ENCODE measurements at places on chromosomes 13 and 19.
A peak's percentile ranks its signal among the peaks of the same experiment; 100 is the strongest.

- no peak for DNase-seq
These were observed 2.3 kb downstream of the DDX39A start for GRCh38 chr19:14416817-14417231.

DNA sequence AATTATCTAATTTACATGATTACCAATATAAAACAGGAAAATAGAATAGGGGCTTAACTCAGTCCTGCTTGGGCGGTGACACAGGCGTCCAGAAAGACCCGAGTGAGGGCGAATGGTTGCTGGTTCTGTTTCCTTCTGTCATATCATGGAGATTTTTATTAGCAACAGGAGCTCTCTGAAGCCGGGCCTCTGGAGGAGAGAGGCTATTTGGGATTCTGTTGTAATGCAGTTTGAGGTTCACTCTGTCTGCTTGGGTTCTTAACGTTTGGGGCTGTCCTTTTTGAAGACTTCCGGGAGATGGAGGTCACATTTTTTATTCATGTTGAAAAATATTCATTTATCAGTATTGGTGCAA lies 115.7 kb upstream of the ZNF536 start:
- no peak for DNase-seq

- no peak for DNase-seq
These were observed 52.3 kb downstream of the PTPRS start for GRCh38 chr19:5288347-5288739.

GRCh38 chr13:35479038-35479492 lies 2.6 kb upstream of the MAB21L1 start:
- DNase-seq: no peak

DNA sequence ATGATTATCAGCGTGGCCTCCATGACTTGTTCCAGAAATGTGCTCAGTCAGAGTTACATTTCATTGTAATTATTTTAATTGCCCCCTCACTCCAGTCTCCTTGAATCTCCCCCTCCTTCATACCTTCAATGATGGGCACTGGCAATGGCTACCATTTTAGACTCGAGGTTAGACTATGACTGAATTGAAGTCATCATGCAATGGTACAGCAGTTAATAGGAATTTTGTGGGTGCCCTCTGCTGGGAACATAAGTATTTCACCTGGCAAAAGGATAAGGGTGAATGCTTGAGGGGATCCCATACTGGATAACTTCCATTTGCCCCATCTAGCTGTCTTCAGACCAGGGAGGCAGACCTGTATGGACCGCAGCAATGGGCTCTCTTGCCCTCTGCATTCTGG lies 32.2 kb upstream of the USP12 start:
- DNase-seq: no peak

DNA sequence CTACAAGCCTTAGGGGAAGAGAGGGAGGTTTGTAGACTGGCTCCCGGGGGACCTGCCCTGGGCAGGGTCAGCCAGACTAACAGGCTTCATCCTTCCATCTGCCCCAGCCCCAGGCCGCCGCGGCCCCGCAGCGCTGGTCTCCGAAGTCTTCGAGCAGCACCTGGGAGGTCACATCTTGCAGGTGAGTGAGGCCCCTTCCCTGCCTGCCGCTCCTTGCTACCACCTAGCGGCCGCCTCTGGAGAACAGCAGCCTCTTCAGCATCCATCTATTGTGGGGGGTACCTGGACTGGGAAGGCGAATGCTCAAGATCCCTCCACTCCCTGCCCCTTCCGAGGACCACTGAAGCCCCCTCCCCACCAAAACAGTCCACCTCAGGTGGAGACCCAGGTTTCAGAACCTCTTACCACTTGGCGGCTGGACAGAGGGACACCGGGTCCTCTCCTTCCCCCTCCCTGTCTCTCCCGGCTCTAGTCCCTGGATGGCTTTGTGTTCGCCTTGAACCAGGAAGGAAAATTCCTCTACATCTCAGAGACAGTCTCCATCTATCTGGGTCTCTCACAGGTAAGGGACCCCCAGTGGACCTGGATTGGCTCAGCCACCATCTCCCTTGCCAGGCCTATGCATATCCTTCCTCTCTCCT lies 12.7 kb downstream of the NPAS1 start:
- peak; percentile 46 for DNase-seq

DNA sequence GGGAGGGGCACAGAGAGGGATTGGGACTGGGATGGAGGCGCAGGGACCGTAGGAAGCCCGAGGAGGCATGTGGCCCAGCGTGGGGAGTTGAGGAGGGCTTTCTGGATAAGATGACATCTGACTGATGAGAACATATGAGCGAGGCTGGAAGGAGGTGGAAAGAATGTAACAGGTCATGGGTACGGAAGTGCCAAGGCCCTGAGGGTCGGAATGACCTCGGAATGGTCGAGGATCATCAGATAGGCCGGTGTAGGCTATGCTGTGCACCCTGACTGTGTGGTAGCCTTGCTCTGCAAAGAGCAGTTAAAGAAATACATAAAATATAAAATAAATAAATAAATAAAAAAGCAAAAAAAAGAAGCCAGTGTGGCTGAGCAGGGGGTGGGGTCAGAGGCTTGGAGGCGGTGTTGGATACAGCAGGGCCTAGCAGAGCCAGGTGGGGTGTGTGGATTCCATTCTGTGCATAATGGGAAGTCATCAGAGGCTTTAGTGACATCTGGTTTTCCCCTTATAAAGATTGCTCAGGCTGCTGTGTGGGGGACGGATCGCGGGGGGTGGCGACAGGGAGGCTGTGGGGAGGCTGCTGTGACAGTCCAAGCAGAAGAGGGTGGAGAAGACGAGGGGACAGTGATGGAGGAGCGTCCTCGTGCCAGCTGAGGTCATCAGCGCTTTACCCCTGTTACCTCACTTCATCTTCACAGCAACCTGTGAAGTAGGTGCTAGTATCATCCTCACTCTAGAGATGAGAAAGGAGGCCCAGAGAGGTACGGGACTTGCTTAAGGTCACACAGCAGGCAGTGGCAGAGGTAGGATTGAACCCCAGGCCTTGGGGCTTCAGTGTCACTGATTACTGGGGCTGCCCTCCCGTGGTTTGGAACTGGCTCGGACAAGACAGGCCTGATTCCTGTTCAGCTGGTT lies 5.0 kb downstream of the PAK4 start:
- no peak for DNase-seq

- no peak for DNase-seq
These were observed 389.2 kb downstream of the EFNB2 start for GRCh38 chr13:106145997-106146864.

GRCh38 chr13:77479326-77479725 lies 56.2 kb upstream of the SCEL start:
- DNase-seq: no peak

DNA sequence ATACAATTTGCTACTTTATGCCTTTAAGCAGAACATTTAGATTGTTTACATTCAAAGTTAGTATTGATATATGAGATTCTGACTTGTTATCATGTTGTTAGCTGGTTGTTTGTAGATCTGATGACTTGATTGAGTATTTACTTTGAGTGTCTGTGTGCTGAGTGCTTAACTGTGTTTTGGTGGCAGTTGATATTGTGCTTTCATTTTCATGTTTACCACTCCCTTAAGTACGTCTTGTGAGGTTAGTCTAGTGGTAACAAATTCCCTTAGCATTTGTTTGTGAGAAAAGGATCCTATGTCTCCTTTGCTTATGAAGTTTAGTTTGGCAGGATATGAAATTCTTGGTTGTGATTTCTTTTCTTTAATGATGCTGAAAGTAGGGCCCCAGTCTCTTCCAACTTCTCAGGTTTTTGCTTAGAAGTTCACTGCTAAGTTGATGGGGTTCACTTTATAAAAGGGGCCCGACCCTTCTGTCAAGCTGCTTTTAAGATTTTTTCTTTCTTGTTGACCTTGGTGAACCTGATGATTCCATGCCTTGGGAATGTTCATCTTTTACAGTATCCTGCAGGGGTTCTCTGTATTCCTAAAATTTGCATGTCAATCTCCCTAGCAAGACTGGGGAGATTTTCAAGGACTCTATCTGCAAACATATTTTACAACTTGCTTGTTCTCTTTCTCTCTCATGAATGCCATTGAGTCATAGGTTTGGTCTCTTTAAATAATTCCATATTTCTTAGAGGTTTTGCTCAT lies 1095.4 kb upstream of the PCDH20 start:
- no peak for DNase-seq

- no peak for DNase-seq
These were observed 414.8 kb upstream of the PCDH20 start for GRCh38 chr13:61830475-61830874.

DNA sequence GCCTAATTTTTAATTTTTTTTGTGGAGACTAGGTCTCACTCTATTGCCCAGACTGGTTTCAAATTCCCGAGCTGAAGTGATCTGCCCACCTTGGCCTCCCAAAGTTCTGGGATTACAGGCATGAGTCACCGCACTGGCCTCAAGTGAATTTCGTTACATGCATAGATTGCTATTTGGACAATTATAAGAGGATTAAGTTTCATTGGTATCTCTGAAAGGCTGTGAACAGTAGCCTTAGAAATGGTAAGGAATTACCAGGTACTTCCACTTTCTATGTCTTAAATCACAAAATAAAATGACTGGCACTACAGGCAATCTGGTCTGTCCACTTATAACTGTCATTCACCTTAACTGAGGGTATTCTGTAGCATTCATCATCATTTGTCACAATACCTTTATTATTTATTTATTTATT lies 2.9 kb upstream of the CCDC9 start:
- DNase-seq: no peak

DNA sequence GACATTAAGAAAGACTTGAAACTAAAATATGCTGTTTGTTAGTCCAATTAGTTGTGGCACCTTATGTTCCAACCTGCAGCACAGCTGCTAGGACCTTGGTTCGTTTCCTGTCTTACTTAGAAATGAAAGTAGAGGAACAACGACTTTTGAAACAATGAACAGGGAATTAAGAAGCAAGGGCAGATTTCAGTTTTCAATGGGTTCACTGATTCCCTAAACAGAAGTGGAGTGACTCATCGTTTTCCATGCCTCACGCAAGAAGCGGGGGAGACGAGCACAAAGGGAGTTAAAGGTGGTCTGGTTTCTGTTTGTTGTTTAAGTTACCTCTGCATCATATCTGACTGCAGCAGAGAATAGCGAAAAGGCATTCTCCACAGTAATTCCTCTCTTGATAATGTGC lies 44.8 kb downstream of the PHF11 start:
- DNase-seq: no peak

DNA sequence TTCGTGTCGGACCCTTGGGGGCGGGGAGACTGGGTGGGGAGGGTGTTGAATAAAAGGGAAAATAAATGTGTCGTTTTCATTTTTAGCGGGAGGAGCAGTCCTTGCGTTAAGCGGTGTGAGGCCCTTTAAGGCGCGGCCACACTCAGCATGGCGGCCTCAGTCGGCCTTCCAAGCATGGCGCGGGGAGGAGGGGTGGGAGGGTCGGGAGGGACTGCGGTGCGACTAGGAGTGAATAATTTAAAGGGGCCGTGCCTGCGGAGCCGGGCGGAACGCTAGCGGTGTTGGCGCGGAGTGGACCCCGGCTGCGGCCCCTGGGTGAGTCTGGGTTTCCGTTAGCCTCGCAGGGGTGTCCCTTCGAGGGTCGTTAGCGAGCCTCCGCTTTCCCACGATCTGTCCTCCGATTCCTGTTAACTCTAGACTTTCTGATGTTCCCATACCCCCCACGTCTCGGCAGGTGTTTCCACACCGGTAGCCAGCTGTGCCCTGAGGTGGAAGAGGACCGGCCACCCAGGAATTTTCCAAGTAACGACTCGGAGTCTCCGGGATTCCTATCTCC lies 1.5 kb upstream of the PNPLA6 start:
- DNase-seq: peak; percentile 77

GRCh38 chr19:29121684-29122083 lies 91.3 kb downstream of the UQCRFS1 start:
- no peak for DNase-seq

DNA sequence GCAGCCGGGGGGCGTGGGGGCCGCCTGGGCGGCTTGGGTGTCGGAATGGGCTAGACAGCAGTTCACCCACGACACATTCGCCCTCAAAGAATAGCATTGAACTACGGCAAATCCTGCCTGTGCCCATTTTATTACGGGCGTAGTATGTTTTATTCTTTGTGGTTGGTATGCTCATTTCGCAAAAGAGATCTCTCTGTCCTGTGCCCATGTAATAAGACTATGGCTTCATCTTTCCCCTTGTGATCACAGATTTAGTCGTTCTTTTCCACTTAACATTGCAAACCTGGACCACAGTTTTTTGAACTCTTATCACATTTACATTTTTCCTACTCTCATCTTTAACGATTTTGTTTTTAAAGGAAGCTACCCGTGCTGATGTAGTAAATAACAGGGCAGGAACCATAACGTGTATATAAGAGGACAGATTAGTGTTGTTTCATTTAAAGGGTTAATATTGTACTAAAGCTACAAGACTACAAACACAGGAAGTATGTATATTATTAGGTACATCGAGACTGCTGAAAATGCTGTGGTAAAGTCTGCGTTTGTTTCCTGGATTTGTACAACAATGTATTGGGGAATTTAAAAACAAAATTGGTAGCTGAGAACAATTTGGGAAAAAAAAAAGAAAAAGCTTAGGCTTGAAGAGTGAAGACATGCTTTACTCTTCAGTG lies 3.2 kb upstream of the MYCBP2 start:
- no peak for DNase-seq

GRCh38 chr19:58277748-58278540 lies 811 bp upstream of the ZNF8 start:
- no peak for DNase-seq

DNA sequence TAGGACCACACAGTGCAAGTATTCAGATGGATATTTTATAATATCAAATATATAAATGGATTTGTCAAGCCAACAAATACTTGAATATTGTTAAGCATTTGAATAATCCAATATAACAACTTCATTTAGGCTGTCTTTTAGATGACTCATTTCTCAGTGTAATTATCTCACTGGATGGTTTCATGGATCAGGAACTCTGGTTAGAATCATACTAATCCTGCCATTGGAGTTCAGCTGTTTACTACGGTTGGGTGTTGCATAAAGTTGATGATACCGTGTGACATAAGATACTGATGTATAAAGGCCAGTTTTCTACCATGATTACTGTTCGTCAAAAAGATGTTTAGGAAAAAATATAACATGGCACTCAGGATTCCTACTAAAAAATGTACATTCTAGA lies 196.3 kb downstream of the TSHZ3 start:
- DNase-seq: no peak

DNA sequence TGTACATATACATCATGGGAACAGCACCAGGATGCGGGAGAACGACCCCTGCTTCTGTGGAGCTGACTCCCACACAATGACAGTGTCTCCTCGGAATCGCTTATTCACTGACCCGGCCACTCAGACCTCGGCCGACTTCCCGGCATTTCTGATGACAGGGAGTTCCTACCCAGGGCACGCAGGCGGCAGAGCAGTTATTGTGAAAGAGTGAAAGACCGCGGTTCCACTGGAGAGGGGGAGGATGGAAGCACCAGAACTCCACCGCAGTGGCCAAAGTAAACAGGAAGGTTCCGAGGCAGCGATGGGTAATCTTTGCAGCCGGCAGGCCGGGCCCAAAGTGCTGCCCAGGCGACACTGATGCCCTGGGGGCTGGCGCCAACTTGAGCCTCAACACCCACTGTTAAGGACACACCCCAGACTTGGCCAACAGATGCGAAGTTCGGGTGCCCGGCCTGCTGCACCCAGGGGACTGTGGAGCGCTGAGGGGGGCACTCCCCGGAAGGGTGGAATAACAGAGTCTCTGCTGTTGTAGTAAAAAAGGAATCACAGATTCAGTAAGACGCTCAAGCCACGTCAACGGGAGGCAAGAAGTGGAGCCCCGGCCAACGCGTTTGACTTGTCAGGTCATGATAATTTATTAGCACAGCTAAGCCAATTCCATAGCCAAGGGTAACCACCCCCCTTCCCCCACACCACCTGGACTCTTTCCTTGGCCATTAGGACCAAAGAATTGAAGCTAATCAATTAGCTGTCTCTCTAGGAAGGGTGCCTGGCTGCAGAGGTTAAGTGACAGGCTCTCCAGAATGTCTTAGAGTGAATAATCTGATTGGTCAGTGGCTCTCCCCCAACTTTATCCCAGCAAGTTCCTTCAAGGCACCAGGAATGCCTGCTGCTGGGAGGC lies 5.8 kb downstream of the MLLT1 start:
- DNase-seq: no peak
